ENCODE measurements at places on chromosomes 1 and 21.

DNA sequence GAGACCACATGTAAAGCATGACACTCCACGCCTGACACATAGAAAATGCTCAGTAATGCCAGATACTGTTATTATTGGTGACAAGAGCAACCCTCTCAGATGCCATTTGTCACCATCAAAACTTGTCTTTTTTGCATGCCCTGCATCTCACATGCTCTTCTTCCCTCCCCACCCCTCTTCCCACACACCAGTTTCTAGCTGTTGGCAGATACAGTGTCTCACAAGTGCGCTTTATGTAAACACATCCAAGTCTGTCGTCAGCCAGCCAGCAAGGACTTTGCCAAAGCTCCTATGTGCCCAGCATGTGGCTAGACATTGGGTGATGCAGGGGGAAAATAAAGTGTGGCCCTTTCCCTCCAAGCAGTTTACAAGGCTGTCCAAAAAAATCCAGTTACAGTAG, 44.9 kb upstream of the EPHA8 start:
- DNase-seq, result no peak

GRCh38 chr1:61183471-61184039, 101.2 kb downstream of the NFIA start:
- no peak for DNase-seq

GRCh38 chr21:32717851-32718316, 9.9 kb downstream of the SYNJ1 start:
- DNase-seq, result no peak

DNA sequence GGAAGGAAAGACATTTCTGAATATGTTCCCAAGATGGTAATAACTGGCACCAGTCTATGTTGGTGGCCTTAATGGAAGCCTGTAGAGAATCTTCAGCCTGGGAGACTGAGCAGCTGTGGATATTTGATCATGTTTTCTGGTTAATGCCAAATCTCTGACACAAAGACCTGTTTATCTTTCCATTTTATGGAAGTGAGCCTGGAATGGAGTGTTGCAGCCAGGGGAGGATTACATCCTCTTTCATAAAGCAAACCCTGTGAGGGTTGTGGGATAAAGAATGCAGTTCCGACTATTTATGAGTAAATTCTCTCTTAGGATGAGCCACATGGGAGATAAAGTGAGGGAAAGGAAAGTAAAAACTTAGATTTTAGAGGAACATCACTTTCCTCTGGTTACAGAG, 144.1 kb downstream of the PCP4 start:
- no peak for DNase-seq

GRCh38 chr1:8941906-8942305, 3.8 kb upstream of the CA6 start:
- no peak for DNase-seq

DNA sequence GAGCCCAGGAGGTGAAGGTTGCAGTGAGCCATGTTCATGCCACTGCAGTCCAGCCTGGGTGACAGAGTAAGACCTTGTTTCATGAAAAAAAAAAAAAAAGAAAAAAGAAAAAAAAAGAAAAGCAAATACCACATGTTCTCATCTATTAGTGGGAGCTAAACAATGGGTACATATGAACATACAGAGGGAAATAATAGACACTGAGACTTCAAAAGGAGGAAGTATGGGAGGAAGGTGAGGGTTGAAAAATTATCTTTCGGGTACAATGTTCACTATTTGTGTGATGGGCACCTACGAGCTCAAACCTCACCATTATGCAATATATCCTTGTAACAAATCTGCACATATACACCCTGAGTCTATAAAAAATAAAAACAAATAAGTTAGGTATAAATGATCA, 6.4 kb downstream of the ITGB3BP start:
- DNase-seq, result no peak

- DNase-seq, result no peak
These were observed 41.3 kb downstream of the ARID4B start for GRCh38 chr1:235286667-235287066.

DNA sequence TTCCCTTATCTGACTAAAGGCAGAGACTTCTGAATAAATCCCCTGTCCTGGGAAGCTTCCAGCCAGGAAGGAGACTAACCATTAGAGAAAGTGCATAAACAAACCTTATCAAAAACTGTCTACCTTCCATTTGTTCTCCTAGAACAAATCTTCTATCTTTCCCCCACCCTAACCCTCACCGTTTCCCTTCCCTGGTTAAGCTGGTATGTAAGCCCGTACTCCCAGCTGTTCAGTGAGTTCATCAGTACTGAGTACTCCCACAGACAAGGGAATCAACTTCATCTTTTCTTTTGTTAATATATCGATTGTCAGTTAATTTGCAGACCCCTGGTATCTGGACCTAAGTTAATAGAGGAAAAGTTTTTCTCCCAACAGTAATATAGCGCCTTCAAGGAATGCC, 20.1 kb upstream of the COG2 start:
- no peak for DNase-seq

DNA sequence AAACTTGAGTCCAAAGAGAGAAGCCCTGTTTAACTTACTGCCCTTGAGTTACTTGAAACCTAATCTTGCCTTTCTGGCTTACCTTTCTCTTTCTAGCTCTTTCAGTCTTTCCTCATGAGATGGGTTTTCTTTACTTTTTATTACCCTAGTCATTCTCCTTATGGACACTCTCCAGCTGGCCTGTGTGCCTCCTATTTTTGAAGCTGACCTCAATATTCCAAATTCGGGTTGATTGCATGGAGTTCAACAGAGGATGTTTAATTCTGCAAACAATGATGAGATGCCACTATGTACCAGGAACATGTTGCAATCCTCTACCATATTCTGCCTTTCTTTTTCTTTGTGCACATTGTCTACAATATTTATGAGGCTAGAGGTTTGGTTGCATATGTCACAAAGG, 20.7 kb downstream of the DNAJC6 start:
- DNase-seq, result no peak

- DNase-seq, result no peak
These were observed 1.4 kb downstream of the RIPK4 start for GRCh38 chr21:41765420-41765821.

- DNase-seq, result no peak
These were observed 7.2 kb upstream of the S100A8 start for GRCh38 chr1:153397924-153398651.

- no peak for DNase-seq
These were observed 110.1 kb downstream of the VPS13D start for GRCh38 chr1:12339811-12340543.

GRCh38 chr1:145891143-145891542, 5.5 kb upstream of the ANKRD35 start:
- no peak for DNase-seq

- no peak for DNase-seq
These were observed 22.9 kb upstream of the MTF2 start for GRCh38 chr1:93056214-93056613.

- DNase-seq, result no peak
These were observed 1047.6 kb upstream of the ADGRL4 start for GRCh38 chr1:80054129-80054528.
